ENCODE measurements at places on chromosomes 7 and 10.

- no peak for DNase-seq
Observed at GRCh38 chr7:142611566-142612236, 137.6 kb upstream of the PRSS1 start.

- DNase-seq = no peak
Observed at GRCh38 chr7:32053204-32053603, 17.0 kb downstream of the PDE1C start.

GRCh38 chr7:143452495-143452894 lies 9.2 kb downstream of the TAS2R60 start:
- DNase-seq = no peak

DNA sequence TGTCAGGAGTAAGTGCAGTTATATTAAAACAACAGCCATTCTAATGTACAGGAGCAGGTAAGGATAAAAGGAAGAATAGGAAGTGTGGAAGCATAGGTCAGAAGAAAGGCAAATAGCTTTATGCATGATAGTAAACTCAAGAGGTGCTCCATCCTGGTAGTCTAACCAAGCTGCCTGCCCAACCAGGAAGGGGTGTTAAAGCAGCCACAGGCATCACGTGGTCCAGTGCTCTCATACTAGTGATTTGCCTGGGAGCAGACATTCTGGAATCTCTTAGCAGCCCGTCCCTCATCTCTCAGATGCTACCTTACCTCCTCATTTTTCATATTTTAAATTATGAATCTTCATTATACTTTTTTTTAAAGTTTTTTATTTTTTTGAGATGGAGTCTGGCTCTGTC lies 18.5 kb downstream of the ABRAXAS2 start:
- no peak for DNase-seq

Data from kidney (tissue), 22 donors.